ENCODE measurements at places on chromosomes 7 and 10.

DNA sequence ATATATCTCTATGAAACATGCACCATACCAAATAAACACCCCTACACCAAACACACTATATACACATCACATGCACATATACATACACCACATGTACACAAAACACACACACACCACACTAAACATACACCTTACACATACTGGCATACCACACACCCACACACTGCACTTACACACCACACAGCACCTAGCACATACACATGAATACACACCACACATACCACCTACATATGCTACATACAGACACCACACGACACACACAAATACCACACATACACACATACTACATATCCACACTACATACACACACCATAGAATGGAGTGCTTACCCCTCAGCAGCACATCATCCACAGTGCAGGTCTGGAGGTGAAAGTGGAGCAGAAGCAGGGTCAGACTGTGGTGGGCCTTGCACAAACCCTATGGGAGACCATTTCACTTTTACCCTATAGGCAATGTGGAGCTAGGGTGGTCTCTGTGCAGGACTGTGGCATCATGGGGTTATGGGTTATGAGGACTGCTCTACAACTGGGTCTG is 64.6 kb downstream of the WDFY4 start:
- no peak for DNase-seq

DNA sequence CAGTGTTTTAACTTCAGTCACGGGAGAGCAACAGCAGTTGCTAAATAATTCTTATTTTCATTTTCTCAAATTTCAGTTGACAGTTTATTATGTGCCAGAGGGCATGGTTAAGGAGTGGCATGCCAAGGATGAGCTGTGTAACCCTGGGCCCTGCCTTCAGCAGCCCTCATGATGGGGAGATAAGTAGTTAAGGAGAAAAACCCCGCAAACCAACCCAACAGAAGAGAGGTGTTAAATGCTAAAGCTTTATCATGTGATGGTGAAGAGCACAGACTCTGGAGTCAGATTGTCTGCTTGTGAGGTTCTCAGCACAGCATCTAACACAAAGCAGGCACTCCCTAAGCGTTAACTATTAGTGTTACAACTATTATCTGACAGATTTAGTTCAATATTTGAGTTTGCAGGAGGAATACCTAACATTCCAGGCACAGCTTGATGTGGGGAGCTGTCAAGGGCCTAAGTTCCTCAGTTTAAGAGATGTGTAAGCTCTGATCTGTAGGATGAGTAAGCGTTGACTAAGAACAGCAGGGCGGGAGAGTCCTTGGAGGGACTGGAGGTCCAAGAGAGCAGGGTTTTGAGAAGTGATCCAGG is 29.6 kb downstream of the STAM start:
- no peak for DNase-seq

DNA sequence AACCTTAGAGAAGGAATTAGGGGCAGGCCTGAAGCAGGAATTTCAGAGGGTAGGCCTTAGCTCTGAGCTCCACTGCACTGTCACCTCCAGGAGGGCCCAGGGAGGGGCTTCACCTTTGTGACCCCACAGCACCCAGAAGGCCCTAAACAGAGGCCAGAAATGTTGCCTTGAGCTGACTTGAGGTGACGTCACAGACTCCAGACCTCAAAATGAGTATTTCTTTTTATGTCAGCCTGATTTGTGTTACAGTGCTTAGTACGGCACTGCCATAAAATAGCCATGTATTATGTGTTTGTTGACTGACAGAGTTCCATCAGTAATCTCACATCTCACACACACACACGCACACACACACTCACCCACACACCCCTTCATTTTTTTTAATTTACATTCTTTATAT is 211.2 kb downstream of the CCDC3 start:
- DNase-seq = no peak

- DNase-seq = no peak
These were observed 60.1 kb upstream of the ADRB1 start for GRCh38 chr10:113983552-113983951.

GRCh38 chr10:58701405-58702135 is 188.9 kb downstream of the BICC1 start:
- DNase-seq = no peak

DNA sequence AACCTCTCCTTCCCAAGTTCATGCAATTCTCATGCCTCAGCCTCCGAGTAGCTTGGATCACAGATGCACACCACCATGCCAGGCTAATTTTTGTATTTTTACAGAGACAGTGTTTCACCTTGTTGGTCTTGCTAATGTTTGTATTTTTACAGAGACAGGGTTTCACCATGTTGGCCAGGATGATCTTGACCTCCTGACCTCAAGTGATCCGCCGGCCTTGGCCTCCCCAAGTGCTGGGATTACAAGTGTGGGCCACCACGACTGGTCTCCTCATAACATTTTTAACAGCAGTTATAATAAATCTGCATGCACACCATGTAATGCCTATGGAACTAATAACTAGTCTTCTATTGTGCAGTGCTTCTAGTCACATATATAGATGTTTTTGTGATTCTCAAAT is 123.8 kb upstream of the VKORC1L1 start:
- no peak for DNase-seq

DNA sequence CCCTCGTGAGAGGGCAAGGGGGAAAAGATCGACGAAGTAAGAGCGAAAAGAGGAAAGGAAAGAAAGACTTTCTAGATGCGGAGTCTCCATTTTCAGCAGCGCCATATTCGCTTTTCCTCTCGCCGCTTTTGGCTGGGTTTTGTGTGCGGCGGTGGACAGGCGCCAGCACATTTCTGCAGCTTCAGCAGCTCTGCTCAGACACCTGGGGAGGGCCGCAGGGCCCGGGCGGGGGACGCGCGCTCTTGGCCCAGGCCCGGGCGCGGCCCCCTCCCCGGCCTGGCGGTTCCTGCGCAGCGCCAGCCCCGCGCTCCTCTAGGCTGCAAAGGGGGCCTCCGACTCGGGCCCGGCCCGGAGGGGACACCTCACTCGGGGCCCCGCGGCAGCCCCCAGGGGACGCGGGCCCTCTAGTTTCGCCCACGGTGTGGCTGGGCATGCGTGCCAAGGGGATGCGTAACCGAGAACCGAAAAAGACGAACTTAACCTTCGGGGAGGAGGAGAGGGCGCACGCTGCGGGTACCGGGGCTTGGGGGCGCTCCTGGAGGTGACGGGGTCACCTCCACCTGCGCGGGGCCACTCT is 34.5 kb upstream of the EBLN1 start:
- peak; percentile 65 for DNase-seq

DNA sequence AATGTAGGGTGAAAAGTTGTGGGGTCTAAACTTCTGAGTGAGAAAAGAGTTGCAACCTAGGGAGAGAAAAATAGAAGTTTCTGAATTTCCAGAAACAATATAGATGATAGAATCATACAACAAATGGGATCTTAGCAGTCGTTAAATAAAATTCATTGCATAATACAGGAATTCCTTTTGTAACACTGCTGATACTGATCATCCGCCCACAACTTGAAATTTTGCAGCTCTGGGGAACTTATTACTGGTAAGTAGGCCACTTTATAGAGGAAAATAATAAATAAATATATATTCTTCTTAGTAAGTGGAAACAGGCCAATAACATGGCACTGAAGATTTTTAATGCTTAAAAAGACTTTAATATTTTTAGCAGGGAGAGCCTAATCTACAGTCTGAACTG is 81.9 kb upstream of the SMIM30 start:
- no peak for DNase-seq

DNA sequence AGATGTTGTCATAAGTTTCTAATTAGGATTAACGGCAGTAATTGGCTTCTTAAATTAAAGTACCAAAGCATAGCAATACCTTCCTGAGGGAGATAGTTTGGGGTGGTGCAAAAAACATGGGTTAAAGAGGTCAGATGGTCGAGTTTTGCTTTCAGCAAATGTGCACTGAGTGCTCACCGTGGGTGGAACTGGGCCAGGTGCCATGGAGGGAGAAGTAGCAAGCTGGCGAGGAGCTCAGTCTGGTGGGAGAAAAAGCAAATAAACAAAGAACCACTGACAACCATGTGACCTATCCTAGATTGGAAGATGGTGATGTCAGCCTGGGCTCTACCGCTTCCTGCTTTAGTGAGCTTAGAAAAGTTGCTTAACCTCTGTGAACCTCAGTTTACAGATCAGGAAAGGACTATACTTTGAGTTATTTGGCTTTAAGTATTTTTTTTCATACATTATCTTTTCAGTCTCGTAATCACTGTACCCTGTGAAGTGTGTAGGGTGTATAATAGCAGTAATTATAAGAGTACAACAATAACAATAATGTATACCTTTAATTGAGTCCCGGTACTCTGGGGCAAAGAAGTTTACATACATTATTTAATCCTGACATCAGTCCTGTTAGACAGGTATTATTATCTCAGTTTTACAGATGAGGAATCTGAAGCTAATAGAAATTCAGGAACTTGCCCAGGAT is 69.0 kb upstream of the PDCD4 start:
- DNase-seq = no peak

- DNase-seq = no peak
These were observed 4.6 kb downstream of the OR2A12 start for GRCh38 chr7:144090667-144091066.

- DNase-seq = peak; percentile 40
These were observed 37.9 kb upstream of the RASGEF1A start for GRCh38 chr10:43304687-43305333.

DNA sequence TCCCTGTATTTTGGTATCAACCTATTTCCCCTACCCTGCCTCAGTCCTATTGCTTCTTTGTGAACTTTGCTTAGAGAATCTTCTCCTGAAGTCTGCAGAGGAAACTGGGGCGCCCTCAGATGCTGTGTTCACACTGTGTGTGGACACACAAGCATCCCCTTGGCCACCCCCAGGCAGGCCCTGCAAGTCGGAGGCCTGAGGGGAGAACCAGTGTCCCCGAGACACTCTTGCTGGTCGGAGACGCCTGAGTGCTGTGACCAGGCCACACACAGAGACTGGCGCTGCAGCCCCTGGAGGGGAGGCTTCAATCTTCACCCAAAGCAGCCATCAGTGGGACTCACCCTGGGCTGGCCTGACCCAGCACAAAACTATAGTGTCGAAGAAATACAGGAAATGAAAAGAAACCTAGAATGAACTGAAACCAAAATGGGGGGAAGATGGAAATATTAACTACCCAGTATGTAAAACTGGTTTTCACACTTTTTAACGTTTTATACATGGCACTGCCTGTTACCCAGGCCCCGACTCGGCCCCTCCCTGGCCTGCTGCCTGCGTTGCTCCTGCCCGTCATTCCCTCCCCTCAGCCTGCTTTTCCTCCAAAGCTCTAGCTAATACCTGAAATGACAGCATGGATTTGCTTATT is 48.4 kb upstream of the FAM20C start:
- no peak for DNase-seq

GRCh38 chr7:116530107-116530820 is 5.4 kb downstream of the CAV1 start:
- no peak for DNase-seq

DNA sequence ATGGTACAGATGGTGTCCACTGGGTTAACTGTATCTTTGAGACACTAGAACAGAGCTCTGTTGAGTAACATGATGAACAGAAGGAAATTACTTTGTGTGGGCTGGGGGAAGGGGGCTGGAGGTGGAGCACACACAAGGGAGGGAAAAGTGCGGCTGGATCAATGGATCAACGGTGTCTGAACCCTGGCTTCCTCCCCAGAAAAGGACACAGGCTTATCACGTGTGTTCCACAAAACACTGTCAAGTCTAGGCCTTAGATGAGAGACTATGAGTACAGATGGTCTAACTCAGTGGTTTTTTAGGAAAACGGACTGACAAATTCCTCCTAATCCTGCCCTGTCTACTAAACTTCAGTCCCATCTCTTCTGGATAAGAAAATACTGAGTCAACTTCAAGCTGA is 27.8 kb downstream of the HSPB1 start:
- no peak for DNase-seq

DNA sequence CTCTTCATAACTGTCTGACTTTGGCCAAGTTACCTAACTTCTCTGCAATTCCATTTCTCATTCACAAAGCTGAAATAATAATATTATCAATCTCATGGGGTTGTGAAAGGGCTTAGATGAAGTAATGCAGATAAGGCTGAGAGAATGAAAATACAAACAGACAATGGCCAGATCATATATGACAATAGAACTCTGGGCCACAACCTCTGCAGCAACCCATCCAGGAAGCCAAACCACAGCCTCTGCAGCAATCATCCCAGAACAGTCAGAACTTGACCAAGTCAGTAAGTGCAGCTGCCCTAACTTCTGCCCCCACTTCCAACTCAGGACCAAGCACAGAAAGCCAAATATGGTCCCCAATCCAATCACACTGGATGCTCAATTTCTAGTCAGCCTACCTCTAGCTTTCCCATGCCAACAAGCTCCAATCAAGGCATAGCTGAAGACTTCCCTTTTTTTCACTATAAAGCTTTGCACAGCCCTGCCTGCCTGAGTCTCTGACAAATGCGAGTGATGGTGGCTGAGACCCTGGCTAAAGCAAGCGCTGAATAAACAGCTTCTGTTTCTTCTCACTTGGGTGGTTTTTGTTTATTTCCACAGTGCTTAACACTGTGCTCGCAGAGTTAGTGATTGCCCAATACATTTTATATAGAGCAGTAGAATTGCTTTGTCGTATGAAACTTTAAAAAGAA is 34.8 kb upstream of the TNPO3 start:
- DNase-seq = no peak

GRCh38 chr7:144127714-144128334 is 4.8 kb downstream of the OR2A14 start:
- DNase-seq = peak; percentile 84

- DNase-seq = no peak
These were observed 8.1 kb downstream of the PLPP4 start for GRCh38 chr10:120465138-120465537.

DNA sequence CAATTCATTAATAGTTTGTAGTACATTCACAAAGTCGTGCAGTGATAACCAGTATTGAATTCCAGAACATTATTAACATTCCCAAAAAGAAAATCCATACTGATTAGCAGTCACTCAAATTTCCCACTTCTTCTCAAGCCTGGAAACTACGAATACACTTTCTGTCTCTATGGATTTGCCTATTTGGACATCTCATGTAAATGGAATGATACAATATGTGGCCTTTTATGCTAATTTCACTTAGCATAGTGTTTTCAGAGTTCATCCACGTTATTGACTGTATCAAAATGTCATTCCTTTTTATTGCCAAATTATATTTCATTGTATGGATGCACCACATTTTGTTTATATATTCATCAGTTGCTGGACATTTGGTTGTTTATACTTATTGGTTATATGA is 78.8 kb downstream of the STK31 start:
- no peak for DNase-seq

GRCh38 chr10:22589851-22590514 is 124.4 kb downstream of the PIP4K2A start:
- no peak for DNase-seq

- no peak for DNase-seq
These were observed 36.9 kb downstream of the BAG3 start for GRCh38 chr10:119688033-119688508.

GRCh38 chr7:46163246-46163645 is 242.2 kb upstream of the IGFBP3 start:
- DNase-seq = no peak

Data from activated T-cell treated with anti-CD3 and anti-CD28 coated beads for 24 hours (primary cell).